ENCODE measurements at places on chromosomes 3 and 15.

GRCh38 chr3:8617921-8618320 is 26.7 kb downstream of the SSUH2 start:
- no peak for DNase-seq

GRCh38 chr15:68434021-68434420 is 2.1 kb upstream of the ITGA11 start:
- no peak for DNase-seq

- no peak for DNase-seq
Observed at GRCh38 chr15:54564166-54564565, 585.9 kb downstream of the UNC13C start.

GRCh38 chr3:48287034-48287433 is 46.1 kb downstream of the ZNF589 start:
- DNase-seq = no peak

- DNase-seq = no peak
Observed at GRCh38 chr3:11437506-11437905, 165.3 kb downstream of the ATG7 start.

- DNase-seq = no peak
Observed at GRCh38 chr3:146972726-146973125, 367.6 kb upstream of the PLSCR5 start.

DNA sequence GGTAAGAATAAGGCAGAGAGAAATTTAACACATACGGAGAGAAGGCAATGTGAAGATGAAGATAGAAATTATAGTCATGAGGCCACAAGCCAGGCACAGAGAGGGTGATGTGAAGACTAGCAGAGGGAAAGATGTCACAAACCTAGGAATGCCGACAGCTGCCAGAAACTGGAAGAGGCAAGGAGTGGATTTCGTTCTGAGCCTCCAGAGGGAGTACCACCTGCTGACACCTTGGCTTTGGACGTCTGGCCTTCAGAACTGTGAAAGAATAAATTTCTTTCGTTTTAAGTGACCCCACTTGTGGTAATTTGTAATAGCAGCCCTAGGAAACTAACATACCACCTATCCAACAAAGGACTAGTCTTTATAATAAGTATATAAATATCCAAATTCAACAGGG is 5.0 kb upstream of the SGO1 start:
- DNase-seq = no peak

DNA sequence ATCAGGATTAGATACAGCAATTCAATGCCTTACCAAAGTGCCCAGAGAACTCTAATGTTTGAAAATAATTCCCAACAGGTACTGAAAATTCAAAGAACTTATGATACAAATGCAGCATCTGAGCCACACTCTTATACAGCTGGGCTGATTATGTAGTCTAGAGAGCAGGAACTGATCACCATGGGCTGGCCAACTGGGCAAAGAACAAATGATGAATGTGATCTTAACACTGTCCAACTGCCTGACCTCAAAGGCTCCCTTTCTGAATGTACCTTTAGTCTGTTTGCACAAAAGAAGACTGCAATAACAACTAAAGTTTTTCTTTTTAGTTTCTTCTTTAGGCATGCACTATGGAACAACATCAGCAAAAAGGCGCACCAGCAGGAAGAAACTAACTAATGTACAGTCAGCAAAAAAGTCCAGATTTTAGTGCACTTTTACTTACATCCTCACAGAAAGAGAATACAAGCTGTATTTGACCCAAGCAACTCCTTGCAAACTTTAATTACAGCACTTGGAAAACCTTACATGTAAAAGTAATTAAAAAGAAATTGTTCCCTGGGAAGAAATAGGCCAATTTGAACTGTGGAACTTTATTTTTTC is 1095.1 kb downstream of the IGSF11 start:
- no peak for DNase-seq
